ENCODE measurements at places on chromosomes 5 and 9.
A peak's percentile ranks its signal among the peaks of the same experiment; 100 is the strongest.

- DNase-seq, result no peak
Observed at GRCh38 chr5:161790926-161791325, 57.0 kb upstream of the GABRA1 start.

DNA sequence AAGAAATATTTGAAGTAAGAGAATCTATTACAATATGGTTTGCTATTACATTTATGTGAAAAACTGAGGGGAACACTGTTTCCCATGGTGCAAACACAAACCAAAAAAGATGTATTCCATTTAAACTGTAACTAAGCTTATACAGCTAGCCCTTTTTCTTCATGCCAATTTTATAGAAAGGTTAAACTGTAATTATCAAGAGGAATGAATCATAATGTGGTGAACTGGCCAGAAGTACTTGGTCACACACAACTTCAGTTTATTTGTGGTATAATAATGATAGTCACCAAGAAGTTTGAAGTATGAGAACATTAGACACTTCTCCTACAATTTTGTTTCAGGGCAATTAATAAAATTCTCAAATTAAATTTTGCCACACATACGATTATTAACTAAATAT lies 177.9 kb downstream of the XRCC4 start:
- no peak for DNase-seq

- DNase-seq, result no peak
Observed at GRCh38 chr5:180598316-180598701, 7.0 kb upstream of the SCGB3A1 start.

- DNase-seq, result no peak
Observed at GRCh38 chr9:115456515-115456914, 338.6 kb upstream of the TNC start.

GRCh38 chr9:36739373-36740116 lies 166.8 kb downstream of the MELK start:
- no peak for DNase-seq

DNA sequence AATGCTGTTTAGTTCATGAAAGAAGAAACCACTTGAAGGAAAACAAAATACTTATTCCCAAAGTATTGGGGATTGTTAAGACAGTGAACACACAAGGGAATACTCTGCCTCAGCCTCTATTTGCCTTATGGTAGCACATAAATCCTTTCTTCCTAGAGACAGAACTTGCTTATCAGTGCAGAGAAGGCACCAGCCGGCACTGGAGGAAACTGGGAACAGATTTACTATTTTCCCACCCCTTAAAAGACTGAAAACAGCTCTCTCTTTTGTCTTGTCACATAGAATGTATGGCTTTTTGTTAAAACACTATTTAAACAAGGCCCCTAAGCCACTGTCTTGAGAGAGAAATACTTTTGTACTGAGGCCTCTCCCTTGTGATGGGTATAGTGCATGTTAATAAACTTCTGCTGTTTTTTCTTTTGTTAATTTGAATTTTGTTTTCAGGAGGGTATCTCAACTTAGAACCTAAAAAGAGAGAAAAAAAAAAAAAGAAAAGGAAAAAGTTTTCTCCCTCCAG lies 40.7 kb upstream of the EDIL3 start:
- no peak for DNase-seq

DNA sequence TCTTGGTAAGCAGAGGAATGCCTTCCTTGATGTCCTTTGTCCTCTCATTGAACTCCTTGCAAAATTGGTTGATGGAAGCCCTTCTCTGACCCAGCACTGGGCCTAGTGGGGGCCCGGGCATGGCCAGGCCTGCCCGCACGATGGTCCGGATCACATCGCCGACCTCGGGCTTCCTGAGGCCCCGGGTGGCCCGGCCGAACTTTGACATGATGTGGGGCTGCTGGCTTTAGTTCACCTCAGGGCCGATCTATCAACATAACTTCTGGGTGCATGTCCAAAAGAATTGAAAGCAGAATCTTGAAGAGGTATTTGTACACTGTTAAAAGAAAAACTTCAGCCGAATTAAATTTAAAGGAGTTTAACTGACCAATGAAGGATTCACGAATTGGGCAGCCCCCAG lies 24.1 kb upstream of the GNPDA1 start:
- DNase-seq, result no peak

GRCh38 chr5:107855171-107855570 lies 184.4 kb upstream of the EFNA5 start:
- DNase-seq, result no peak

DNA sequence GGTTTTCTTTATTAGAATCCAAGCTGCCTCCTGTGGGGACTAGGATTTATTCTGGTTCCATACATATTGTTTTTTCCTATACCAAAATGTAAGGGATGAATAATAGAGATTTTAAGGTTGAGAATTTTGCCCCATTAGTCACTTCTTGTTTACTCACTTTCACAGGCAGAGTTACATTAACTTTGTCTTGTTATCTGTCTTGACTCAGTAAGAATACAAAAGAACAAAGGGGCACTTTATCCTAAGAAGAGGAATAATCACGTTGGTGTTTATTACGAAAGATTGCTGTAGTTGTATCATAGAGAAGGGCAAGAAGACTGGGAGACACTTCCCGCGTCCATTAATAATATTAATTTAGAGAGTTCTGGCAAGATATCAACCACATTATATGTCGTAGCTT lies 599.7 kb upstream of the FTMT start:
- no peak for DNase-seq

DNA sequence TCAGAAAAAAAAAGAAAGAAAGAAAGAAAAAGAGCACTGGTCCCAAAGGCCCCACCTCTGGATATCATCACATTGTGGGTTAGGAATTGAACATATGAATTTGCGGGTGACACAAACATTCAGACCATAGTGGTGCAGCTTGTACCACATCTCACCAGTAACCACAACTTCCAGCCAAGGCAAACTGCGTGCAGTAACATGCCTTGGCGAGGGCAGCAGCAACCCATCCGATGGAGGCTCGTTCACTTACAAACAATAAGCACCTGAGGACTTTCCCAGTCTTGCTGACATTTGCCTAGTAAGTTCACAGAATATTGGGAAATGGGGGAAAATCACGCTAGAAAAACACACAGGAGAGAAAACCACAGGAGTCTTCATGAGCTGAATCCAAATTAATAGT lies 508.1 kb downstream of the ZNF608 start:
- DNase-seq, result no peak

- no peak for DNase-seq
Observed at GRCh38 chr9:124248066-124248465, 9.7 kb upstream of the NEK6 start.

DNA sequence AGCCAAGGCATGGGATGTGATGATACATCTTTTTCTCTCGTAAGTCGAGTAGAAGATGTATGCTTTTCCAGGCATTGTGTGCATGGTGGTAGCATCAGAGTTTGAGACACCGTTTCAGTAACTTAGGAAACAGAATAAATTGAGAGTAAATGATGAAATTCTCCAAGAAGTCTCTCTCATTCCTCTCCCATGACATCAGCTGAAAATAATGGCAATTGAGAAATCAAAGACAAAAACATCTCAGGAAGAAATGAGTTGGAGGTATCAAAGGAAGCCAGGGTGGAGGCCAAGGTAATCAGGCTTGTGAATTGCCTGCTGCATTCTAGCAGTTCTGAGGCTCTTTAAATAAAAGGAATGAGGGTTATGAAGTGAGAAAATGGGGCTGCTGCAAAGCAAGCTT lies 53.9 kb downstream of the SGCD start:
- no peak for DNase-seq

DNA sequence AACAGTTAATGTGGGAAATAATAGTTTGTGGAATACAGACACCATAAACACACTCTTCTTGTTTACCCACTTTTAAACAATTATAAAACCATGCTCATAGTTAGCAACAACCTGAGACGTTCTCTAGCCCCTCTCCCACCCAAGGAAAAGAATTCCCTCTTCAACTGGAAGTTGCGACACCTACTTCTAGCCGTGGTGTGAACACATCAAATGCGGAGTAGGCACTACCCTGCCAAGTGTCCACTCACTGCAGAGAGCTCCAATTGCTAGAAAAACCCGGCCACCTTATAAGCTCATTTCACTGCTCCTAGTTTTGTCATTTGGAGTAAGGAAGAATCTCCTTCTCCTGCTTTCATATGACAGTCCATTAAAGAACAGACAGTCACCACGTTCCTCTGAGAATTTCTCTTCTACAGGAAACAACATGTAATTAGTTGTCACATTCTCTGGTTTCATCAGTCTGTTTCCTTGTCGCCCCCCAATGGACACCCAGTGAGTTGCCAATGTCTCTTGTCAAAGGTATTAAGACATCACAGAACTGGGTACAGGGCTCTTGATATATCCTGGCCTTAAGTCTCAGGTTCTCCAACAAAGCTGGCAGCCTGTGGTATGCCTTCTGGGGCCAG lies 47.3 kb downstream of the PRLR start:
- peak; percentile 6 for DNase-seq

GRCh38 chr9:12955510-12956163 lies 180.8 kb downstream of the LURAP1L start:
- DNase-seq, result no peak

GRCh38 chr9:117334101-117334500 lies 80.8 kb downstream of the ASTN2 start:
- no peak for DNase-seq

GRCh38 chr5:176548967-176549444 lies at the start of gene CDHR2:
Gene CDHR2 (plus strand): TSS chr5:176549342. CDS start chr5:176565353, 16,011 bp downstream.
- DNase-seq, result no peak

- no peak for DNase-seq
Observed at GRCh38 chr9:120683150-120683549, 31.1 kb downstream of the MEGF9 start.

DNA sequence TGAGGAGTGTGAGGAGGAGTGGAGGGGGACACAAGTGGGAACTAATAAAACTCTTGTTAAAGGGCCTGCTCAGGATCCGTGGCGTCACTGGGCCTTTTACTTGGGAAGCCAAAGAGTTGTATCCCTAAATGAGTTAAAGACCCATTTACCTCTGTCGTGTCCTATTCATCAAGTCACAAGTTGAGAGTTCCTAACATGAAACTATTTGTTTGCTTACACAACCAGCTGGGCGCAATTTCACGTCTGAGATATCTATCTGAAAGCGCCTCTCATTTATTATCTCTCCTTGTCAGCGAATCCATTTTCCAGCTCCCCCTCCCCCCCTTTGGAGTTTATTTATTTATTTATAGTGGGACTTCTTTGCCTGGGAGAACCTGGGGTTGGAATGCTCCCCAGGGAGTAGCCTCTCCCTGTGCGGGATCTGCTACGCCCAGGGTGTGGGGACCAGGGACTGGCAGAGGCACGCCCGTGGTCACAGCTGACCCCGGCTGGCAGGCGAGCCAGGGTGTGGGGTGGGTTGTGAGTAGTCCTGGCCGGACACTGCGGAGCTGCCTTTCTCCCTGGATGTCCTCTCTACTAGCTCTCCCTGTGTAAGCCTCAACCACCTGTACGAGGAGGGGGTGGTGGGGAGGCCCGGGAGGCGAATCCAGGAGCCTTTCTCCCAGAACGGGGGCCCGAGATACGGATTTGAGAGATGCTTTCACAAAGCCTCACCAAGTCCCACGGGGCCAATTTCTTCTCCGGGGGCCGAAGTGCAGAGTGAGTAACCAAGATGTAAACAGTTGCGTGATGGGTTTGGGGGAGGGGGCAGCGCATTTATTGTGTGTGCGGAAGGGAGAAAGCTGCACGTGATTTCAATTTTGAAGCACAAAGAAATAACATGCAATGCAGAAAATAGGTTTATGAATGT lies 15.3 kb downstream of the NR2F1 start:
- DNase-seq, result no peak

- DNase-seq, result no peak
Observed at GRCh38 chr9:7452378-7452777, 347.2 kb downstream of the DMAC1 start.

DNA sequence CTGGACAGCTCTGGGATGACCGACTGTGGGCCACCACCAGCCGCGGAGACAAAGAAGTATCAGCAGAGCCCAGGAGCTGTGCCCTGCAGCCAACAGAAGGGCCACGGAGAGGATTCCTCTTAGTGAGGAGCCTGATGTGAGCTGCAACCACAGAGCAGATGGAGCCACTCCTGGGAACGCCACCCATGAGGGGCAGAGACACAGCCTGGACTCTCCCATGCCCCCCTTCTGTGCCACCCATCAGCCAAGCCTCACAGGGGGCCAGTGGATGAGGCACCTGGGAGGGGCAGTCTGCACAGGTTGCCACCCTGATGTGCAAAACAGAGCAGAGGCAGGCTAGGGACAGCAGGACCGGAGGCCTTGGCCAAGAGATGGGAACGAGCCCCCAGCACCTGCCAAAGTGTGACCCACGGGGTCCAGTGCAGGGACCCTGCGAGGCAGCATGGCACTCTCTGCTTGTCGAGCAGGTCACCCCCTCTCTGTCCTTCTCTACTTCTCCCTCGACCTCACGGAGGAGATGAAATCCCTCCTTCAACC lies 380.7 kb upstream of the IRX1 start:
- DNase-seq, result no peak

DNA sequence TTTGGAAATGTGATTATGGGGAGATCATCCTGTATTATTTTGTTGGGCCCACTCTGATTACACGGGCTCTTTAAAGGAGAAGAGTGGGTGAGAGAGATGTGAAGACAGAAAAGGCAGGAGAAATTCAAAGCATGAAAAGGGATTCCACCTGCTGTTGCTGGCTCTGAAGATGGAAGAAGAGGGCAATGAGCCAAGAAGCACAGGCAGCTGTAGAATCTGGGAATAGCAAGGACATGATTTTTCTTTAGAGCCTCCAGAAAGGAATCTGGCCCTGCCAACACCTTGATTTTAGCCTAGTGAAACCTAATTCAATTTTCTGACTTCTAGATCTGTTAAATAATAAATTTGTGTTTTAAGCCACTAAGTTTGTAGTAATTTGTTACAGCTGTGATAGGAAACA lies 11.3 kb downstream of the C9 start:
- DNase-seq, result no peak
